ENCODE measurements at places on chromosomes 11 and 22.

- H3K27ac ChIP-seq: no peak overlapping the region
- no peak overlapping the region for H3K4me3 ChIP-seq
- DNase-seq: no peak
- H3K4me1 ChIP-seq: no peaks in the 10 kb centered on the region
- H3K36me3 ChIP-seq: no peaks in the 10 kb centered on the region
- H3K27me3 ChIP-seq: peaks cover 10% of the 10 kb centered on the region
Observed at GRCh38 chr11:126544108-126545056, 188.9 kb downstream of the ST3GAL4 start.

DNA sequence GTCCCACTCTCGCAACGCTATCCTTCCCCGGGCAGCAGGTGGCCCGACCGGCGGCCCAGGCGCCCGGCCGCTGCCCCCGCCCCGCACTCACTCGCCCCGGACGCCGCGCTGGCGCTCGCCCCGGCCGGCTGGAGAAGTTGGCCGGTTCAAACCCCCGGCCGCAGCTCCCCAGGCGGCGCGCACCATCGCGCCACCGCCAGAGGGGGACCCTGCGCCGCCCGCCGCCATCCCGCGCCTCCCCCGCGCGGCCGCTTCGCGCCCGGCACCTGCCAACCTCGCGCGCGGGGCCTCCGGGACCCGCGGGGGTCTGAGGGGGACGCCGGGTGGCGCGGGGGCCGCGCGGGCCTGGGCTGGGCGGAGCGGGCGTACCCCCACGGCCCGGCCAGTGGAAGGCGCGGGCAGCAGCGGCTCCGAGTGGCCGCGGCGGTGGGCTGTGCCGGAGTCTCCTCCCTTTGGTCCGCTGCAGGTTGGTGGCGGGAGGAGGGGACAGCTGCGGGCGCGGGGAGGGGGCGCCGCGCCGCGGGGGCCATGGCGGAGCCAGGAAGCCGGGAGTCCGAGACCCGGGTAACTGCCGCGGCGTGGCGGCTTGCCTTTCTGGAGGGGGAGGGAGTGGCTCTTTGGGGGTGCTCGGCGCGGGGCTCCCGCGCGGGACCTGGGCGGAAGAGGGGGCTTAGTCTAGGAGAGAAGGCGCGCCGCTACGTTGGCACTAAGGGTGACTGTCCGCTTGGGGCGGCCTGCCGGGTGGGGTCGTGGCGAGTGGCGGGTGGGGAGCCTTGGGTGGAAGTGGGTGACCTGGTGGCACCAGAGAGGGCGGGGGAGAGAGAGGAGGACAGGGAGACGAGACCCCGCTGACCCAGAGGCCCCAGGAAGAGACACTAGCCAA lies at the start of the genes MPST and TST:
Gene MPST (plus strand): TSS at position 434 of the 883 bp plus-strand sequence. CDS start 95 bp downstream, at position 529.
Gene TST (minus strand): TSS at position 139 of the 883 bp plus-strand sequence. CDS start 715 bp downstream, outside the sequence.
- no peaks in the 10 kb centered on the region for H3K27me3 ChIP-seq
- H3K4me1 ChIP-seq: no peaks in the 10 kb centered on the region
- no peak within 1 kb of the TSS for H3K27ac ChIP-seq
- H3K4me3 ChIP-seq: peak within 1 kb of the TSS; percentile 74

DNA sequence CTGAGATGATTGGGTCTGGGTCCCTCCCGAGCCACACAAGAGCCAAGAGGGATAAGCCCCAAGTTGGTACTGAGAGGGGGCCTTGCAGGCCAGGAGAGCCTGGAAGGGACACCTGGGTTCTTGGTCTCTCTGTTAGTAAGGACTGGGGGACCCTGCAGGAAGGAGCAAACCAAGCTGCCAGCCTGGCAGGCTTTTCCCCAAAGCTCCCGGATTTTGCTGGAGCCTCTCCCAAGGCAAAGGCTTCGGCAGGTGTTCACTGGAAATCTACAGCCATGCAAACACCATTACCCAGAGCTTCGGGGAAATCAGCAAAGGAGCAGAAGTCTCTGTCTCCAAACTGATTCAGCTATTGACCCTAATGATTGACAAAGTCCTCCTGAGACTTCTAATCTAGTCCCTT lies 527.9 kb downstream of the BUD13 start:
- H3K36me3 ChIP-seq: no peaks in the 10 kb centered on the region

DNA sequence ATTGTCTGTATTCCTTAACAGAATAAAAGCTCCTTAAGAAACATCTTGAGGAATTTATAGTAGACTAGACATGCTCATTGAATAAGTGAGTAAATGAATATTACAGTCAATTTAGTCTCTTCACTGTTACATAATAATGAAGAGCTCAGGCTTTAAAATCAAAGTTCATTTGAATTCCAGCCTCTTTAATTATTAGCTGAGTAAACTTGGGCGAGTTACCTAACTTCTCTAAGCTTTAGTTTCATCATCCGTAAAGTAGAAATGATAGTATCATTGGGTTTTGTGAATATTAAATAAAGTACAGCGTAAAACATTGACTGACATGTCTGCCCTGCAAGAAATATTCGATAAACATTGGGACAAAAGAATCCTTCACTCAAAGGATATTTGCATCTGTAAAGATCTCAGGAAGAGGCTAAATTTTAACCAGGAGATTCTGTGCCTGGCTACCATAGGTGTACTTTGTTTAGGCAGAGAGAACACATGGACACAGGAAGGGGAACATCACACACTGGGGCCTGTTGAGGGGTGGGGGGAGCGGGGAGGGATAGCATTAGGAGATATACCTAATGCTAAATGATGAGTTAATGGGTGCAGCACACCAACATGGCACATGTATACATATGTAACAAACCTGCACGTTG lies 15.2 kb upstream of the BBOX1 start:
- DNase-seq: no peak
- no peak overlapping the region for H3K27ac ChIP-seq
- no peaks in the 10 kb centered on the region for H3K4me1 ChIP-seq
- H3K27me3 ChIP-seq: no peaks in the 10 kb centered on the region
- no peaks in the 10 kb centered on the region for H3K36me3 ChIP-seq
- H3K4me3 ChIP-seq: no peak overlapping the region
